ENCODE measurements at places on chromosomes 7 and 10.

DNA sequence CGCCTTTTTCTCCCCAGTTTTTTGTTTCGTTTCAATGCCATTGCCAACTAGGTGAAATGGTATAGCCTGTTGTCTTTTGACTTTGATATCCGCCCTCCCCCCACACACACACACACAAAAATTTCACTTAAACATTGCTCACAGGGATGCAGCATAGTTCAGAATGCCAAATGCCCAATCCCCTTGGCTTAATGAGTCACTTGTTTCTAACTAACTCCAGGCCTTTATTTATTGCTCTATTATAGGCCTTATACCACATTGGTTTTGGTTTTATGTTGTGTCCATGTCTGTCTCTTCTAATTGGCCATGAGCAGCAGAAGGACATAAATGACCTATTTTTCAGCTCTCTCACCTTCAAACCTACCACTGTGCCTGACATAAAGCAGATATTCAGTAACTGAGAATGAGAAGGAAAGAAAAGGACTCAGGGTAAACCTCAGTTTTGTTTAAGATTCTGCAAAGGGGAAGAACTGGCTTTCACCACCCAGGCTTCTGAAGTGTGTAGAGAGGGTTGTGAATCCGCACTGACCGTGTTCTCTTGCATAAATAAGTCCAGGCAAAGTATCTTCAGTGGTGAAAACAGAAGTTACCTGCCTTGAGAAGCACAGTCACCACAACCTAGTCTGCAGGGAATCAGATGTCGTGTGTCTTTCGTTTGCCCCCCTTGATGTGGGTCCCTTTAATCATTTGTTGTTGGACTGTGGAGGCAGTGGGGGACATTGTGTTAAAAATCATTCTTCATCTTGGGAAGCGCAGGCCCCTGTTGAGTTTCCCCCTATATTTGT is 139.8 kb downstream of the CELF2 start:
- DNase-seq: no peak

- DNase-seq: no peak
These were observed 181.9 kb downstream of the TMEM26 start for GRCh38 chr10:61271127-61271780.

GRCh38 chr10:78000956-78001472 is 28.3 kb downstream of the POLR3A start:
- no peak for DNase-seq

DNA sequence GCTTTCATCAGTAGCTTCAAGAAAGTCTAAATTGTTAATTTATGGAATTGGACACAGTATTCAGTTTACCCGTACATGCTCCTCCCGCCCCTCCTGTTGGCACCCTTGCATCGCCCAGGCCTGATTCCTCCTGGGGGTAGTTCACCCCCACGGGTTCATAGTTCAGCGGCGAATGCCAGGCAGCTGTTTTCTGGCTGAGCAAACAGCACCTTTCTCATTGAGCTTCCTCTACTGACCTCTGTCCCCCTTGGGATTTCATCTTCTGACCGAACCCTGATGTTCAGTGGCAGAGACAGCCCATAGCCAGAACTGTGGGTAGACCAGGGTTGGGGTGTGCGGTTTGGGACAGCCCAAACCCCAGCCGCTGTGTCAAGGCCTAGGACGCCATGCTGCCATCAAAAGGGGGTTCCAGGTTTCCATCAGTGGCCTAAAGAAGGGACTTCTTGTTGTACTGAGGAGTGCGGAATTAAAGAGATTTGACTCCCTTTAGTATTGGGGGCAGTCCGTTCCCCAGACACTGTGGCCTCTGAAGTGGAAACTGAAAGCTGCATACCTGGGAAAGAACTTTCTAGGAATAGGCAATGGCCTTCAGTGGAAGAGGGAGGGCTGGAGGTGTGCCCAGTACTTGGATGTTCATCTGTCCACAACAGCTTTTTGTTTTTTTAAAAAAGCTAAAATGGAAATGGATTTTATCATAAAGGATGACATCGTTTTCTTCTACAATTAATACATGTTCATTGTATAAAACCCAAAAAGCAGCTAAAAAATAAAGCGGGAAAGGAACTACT is 19.0 kb downstream of the MDH2 start:
- no peak for DNase-seq

DNA sequence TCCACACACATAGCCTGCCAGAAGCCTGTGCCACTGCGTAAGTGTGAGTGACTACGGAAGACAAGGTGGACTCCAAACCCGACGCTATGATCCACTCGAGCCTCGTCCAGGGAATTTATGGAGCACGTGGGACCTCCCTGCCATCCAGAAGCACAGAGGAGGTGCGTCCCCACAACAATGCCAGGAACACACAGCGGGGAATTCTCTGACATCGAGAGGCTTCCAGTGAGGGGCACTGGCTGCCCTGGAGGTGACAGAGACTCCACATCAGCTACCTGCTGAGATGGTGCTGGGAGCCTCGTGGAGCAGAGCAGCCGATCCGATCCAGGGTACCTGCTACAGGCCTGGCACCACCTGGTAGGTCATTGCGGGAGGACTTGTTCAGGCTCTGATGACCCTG is 72.2 kb upstream of the INSIG1 start:
- DNase-seq: no peak

Measured in activated CD4-positive, CD25-positive, alpha-beta regulatory T cell (primary cell).